NCI-H1048 (cell line): ENCODE measurements at places on chromosomes 5 and 9.

DNA sequence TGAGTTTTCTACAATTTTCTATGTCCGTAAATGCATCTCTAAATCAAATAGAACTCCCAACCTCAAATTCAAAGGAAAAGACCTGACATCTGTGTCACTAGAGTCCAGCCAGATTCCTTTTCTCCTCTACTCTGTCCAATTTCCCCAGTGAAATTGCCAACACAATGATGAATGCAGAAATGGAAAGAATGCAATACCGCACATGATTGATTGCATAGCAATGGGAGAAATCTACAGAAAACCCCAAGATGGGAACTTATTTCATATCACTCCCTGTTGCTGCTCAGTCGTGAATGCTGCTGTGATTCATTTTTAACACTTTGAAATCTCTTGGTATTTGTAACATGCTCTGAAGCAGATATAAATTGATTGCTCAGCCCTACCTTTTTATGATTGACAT lies 355.1 kb upstream of the TUSC1 start:
- no peak for DNase-seq

DNA sequence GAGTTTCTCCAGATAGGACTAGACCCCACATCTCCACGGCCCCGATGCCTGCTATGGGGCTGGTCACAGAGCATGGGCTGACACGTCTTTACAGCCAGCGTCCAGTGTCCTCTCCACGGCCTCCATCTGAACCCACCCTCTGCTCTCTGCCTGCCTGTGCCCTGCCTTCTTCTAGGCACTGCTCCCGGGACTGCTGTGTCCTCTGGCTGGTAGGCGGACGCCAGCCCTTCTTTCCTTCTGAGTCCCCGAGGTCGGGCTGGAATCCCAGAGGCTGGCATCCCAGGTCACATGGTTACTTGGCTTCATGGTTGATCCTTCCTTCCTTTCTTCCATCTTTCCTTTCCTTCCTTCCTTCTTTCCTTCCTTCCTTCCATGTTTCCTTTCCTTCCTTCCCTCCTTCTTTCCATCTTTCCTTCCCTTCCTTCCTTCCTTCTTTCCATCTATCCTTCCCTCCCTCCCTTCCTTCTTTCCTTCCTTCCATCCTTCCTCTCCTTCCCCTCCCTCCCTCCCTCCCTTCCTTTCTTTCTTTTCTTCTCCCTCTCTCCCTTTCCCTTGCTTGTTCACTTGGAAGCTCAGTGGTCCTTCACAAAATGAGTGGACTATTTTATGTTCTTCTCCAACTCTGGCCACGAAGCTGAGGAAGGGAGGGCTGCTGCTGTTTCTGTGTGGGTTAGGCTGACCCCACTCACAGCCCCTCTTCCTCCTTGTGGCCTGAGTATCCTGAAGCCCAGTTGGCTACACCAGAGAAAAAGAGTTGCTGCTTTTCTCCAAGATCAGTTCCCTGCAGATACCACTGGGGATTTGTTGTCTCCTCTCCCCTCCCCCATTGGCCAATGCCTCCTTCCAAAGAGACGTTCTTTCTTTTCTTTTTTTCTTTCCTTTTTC lies 66.8 kb upstream of the NEURL1B start:
- DNase-seq: no peak

DNA sequence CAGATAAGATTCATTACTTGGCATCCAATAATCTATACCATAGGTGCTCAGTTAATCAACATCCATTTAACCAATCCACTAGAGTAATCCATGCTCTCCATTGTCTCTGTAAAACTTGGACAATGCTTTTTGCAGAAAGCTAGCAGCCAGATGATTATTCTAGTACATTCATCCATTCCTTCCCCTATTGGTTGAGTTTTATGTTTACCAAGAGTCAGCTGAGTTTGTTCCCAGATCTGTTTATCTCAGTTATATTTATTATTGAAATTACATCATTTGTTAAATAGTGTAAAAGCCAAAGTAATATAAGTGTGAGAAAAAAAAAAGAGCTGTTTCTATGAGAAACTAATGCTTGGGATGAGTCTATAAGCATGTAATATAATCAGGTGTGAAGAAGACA lies 63.3 kb upstream of the TMC1 start:
- DNase-seq: no peak

GRCh38 chr5:152632360-152632759 lies 227.3 kb upstream of the NMUR2 start:
- no peak for DNase-seq

- no peak for DNase-seq
Observed at GRCh38 chr5:96881511-96882115, 5.3 kb downstream of the ERAP2 start.

DNA sequence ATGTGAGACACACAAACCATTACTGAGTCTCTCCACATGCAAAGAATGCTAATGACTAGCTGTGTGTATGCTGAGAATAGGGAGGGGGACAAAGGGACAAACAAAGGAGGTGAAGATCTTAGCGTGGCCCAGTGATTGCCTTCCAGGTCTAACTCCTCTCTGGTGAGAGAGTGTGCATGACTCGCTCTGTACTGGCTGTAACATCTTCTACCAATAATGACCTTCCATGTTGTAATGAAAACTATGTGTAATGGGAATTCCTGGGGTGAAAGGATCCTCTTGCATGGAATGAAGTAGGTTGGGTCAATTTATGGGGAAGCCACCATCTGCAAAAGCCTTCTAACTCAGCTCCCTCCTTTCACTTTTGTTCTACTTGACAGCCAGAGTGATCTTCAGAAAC lies 24.4 kb upstream of the GPR151 start:
- DNase-seq: no peak

DNA sequence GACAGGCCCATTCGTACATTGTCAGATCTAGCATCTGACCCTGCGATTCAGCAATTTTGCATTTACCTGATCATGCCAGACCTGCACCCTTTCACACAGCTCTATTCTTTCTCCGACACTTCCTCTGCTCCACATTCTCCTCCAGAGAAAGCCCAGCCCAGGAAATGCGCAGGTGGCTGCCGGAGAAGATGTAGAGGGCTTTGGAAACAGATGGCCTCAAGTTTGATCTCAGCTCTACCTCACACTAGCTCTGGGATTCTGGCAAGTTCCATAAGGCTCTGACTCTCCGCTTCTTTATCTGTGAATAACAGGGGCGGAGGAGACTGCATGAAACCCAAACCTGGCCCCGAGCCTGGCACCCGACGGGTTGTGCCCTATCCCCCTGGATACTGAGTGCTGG lies 61.5 kb downstream of the GABBR2 start:
- no peak for DNase-seq

DNA sequence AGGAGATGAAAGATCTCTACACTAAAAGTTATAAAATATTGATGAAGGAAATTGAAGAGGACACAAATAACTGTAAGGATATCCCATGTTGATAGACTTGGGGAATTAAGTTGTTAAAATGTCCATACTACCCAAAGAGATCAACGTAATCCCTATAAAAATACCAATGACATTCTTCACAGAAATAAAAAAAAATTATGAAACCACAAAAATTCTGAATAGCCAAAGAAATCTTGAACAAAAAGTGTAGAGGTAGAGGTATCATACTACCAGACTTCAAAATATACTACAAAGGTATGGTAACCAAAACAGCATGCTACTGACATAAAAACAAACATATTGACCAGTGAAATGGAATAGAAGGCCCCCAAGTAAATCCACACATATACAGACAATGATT lies 71.5 kb upstream of the ELL2 start:
- DNase-seq: no peak

- DNase-seq: no peak
Observed at GRCh38 chr5:140498591-140498990, 48.9 kb upstream of the EIF4EBP3 start.

- DNase-seq: no peak
Observed at GRCh38 chr5:179783128-179783527, 10.7 kb upstream of the LTC4S start.

GRCh38 chr5:77170196-77170890 lies 40.1 kb upstream of the PDE8B start:
- no peak for DNase-seq

GRCh38 chr5:124370601-124371000 lies 375.8 kb downstream of the ZNF608 start:
- no peak for DNase-seq

DNA sequence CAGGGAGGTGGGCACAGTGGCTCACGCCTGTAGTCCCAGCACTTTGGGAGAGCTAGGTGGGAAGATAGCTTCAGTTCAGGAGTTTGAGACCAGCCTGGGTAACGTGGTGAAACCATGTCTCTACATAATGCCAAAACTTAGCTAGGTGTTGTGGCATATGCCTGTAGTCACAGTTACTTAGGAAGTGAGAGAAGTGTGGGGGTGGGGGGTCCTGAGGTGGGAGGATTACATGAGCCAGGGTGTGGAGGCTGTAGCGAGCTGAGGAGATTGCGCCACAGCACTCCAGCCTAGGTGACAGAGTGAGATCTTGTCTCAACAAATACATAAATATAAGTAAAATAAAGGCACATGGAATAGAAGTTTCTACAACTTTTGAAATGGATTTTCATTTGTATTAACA lies 23.1 kb downstream of the VCAN start:
- no peak for DNase-seq

DNA sequence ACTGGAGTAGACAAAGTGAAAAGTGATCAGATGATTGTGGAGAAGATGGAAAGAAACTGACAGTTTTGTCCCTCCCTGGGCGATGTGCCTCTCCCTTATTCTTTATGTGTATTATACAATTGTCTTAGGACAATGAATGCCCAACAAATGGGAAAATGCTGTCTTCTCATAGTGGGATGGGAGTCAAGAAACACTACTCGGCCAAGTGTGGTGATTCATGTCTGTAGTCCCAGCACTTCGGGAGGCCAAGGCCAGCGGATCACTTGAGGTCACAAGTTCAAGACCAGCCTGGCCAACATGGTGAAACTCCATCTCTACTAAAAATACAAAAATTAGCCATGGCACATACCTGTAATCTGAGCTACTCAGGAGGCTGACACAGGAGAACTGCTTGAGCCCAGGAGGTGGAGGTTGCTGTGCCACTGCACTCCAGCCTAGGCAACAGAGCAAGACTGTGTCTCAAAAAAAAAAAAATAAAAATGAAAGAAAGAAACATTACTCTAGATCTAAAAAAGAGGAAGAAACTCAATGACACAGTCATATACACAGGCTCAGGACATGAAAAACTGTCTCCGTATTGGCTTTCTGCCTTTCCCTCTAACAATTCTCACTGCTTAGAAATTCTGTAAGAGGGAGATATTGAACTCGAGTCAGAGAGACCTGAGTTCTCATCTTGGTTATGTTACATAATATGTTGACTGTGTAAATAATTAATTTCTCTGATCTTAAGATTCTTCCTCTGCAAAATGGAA lies 67.9 kb upstream of the TARS1 start:
- DNase-seq: no peak

DNA sequence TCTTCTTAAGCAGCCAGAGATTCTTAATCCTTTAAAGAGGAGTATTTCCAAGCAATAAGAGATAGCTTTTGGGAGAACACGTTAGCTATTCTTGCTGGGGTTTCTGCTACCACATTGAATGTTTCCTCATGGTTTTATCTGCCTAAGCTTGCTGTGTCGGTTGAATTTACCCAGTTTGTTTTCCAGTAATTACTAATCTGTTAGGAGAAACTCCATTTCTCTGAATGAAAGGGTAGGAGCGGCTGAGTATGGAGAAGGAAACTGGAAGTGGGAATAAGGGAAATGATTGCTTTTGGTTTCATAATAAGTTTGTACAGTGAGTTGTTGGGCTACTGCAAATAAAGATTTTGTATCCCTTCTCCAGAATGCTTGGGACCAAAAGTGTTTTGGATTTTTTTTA lies 1.2 kb downstream of the JAK2 start:
- DNase-seq: no peak

DNA sequence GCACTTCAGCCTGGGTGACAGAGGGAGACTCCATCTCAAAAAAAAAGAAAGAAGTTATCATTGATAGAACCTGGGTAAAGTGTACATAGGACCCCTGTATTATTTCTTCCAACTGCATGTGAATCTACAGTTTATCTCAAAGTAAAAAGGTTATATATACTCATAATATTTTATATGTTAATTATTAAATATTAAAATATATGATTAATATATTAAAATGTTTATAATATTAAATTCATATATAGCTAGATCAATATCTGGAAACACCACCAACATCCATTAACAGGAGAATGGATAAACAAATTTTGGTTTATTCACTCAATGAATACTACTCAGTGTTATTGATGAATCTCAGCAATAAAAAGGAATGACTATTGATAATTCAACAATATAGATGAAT lies 19.7 kb downstream of the C5orf15 start:
- no peak for DNase-seq

DNA sequence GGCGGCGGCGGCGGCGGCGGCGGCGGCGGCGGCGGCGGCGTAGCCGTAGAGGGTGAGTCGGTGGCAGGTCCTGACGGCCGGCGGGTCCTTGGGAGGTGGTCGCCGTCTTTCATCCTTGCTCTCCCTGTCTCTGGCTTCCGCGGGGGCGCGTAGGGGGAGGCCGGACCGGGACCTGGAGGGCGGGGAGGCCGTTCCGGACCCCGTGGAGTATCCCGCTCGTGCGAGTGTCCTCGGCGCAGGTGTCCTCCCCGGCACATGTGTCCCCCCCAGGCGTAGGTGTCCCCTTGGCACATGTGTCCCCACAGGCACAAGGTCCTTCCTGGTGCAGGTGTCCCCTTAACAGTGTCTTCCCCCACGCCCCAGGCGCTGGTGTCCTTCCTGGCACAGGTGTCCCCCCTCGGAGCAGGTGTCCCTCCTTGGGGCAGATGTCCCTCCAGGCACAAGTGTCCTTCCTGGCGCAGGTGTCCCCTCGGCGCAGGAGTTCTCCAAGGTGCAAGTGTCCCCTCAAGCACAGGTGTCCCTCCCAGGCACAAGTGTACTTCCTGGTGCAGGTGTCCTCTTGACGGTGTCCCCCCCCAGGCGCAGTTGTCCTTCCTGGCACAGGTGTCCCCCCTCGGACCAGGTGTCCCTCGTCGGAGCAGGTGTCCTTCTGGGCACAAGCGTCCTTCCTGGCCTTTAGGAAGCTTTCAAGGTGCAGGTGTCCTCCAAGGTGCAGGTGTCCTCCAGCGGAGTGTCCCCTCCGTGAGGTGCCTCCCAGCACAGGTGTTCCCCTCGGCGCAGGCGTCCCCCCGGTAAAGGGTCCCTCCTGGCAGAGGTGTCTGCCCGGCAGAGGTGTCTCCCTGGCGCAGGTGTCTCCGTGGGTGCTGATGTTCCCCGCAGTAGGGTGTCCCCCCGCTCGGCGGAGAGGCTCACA lies 519 bp downstream of the EXOC3 start:
- no peak for DNase-seq

DNA sequence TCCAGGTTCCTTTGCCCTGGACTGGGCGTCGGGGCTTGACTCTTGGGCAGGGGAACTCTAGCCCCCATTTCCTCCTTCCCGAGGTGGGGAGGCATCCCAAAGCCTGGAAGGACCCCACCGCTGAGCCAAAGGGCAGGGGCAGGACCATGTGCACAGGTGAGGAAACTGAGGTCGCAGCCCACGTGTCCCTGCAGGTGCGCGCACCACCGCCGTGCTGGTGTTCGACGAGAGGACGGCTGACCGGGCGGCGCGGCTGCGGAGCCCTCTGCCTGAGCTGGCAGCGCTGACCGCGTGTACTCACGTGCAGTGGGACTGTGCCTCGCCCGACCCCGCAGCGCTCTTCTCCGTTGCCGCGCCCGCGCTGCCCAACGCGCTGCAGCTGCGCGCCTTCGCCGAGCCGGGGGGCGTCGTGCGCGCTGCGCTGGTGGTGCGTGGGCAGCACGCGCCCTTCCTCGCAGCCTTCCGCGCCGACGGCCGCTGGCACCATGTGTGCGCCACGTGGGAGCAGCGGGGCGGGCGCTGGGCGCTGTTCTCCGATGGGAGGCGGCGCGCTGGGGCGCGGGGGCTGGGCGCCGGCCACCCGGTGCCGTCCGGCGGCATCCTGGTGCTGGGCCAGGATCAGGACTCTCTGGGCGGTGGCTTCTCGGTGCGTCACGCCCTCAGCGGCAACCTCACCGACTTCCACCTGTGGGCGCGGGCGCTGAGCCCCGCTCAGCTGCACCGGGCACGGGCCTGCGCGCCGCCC lies 2.8 kb downstream of the ADGRD2 start:
- no peak for DNase-seq
